CD8-positive, alpha-beta T cell (primary cell): ENCODE measurements at places on chromosomes 1 and 21.

GRCh38 chr21:46269466-46269865, 15.9 kb downstream of the MCM3AP start:
- no peak for DNase-seq

DNA sequence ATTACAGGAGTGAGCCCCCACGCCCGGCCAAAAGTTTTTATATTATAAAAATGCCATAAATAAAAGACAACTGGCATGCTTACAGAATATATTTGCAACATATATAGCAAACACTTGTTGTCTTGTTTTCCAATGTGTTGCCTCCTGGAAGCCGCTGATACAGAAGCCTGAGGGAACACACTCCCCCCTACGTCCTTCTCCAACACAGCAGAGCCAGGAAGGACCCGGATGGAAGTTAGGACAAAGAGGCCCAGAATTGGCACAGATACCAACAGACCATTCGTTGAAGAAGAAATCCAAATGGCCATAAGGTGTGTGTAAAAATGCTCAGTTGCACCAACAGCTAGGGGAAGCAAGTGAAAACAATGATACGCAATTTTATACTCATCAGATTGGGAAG, 1.3 kb upstream of the PLA2G5 start:
- no peak for DNase-seq

DNA sequence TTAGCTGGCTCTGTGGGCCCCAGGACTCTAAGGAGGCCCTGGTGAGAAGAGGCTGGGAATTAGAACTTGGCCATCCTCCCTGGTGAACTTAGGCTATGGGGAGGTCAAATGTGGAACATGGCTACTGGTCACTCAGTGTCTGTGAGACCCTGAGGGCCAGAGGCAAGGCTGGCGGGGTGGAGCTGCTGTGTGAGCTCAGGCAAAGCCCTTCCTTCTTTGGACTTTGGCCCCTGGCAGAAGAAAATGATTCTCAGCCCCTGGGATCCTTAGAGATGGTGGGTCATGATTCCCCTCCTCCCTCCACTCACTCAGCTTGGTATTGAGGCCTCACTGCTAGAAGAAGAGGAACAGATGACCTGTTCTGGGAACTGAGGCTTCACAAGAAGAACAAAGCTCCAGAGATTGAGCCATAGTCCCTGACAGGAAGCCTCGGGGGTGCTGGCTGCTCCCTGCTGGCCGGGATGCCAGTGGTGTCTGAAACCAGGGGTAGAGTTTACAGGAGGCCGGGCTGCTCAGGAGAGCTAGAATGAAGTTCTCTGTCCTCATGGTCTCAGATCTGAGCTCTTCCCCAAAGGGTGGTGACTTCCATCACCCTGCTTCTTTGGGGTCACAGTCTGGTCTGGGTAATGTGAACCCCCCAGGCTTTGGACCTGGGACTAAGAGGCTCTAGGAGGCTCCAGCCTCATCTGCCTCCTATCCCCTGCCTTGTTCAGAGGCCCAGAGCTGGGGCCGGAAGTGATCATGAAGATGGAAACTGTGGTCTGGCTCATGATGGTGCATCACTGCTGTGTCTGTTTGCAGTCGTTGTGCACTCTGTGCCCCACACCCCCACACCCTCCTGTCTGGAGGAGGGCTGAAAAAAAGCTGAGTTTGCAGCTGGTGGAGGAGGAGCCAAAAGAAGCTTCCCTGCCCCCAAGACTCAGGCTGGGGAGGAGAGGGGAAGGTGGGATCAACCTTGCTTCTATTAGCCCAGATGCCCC, 905 bp downstream of the BTBD19 start:
- DNase-seq, result peak; percentile 77

- no peak for DNase-seq
Observed at GRCh38 chr1:78047631-78048030, 1.9 kb downstream of the GIPC2 start.

- no peak for DNase-seq
Observed at GRCh38 chr1:16181887-16182719, 26.2 kb upstream of the EPHA2 start.

DNA sequence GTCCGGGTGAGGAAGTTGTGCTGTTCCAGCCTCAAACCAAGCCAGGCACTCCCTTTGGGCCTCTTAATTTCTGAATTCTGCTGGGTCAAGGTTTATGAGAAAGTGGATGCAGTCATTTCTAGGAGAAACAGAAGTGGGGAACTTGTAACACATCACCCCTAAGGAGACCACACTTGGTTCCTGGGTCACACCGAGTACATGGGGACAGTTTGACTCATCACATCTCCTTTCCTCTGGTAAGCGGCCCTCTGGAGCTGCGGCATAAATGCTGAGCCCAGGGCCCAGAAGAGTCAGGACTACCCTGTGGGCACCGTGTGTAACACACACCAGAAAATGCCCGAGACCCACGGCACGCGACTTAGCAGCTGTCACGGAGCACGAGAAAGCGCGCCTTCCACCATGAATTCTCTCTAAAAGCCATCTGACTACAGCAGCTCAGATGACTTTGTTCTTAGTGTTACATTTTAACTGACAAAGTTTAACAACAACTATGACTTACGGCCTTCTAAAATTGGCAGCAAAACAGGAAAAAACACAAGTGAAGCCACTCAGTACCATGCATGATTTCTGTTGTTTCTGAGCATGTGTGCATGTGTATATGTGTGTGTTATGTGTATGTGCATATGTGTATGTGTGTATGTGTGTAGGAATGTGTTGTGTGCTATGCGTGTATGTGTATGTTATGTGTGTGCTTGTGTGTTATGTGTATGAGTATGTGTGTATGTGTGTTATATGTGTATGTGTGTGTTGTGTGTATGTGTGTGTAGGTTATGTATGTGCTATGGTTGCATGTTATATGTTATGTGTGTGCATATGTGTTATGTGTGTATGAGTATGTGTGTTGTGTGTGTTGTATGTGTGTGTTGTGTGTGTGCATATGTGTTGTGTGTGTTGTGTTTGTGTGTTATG, 50.8 kb downstream of the TOMM20 start:
- no peak for DNase-seq
